NCI-H526 (cell line): ENCODE measurements at places on chromosomes 4 and X.

DNA sequence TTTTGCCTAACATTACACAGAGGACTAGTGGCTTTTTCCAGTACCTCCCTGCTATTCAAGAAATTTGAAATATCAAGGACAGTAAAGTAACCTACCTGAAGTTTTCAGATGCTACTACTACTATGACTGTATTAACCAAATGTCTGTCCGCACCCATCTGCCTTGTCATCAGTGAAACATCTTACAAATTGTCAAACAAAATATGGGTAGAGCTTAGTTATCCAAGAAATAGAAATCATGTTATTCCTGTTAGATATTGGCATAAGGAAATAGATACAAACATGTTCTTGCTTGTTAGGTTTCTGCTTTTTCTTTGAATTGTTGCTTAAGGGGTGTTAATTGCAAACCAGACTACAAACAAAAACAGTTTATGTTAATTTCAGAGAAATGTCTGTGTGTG is 63.9 kb downstream of the PLS3 start:
- DNase-seq: no peak

DNA sequence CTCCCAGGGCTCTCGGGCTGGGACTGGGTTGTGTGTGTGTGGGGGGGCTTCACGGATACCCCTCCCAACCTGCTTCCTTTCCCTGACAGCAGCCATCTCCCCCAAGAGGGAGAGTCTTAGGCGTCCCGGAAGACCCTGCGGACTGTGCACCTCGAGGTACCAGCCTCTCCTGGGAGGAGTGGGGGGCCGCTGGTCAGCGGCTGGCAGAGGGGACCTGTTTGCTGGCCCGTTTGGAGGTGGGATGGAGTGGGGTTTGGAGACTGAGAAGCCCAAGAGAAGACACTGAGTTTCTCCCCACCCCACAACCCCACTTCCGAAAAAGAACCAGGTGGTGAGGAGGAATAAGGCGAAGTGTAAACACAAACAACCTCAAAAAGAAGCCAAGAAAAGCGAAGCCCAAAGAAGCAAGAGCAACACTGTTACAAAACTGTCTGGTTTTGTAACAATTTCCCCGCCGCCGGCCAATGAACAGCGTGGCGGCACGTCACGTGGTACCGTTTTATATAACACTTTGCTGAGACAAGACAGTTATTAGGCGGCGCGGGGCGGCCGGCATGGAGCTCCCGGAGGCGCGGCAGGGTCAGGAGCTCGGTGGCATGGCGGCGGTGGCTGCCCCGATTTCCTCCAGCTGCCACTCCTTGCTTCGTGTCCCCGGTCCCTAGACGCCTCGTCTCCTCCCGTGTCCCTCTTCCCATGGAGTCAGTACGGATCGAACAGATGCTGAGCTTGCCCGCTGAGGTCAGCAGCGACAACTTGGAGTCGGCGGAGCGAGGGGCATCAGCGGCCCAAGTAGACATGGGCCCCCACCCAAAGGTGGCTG is at the start of gene LONRF3:
Gene LONRF3 (plus strand): TSS at position 531 of the 820 bp plus-strand sequence. CDS start 163 bp downstream, at position 694.
- peak; percentile 49 for DNase-seq

DNA sequence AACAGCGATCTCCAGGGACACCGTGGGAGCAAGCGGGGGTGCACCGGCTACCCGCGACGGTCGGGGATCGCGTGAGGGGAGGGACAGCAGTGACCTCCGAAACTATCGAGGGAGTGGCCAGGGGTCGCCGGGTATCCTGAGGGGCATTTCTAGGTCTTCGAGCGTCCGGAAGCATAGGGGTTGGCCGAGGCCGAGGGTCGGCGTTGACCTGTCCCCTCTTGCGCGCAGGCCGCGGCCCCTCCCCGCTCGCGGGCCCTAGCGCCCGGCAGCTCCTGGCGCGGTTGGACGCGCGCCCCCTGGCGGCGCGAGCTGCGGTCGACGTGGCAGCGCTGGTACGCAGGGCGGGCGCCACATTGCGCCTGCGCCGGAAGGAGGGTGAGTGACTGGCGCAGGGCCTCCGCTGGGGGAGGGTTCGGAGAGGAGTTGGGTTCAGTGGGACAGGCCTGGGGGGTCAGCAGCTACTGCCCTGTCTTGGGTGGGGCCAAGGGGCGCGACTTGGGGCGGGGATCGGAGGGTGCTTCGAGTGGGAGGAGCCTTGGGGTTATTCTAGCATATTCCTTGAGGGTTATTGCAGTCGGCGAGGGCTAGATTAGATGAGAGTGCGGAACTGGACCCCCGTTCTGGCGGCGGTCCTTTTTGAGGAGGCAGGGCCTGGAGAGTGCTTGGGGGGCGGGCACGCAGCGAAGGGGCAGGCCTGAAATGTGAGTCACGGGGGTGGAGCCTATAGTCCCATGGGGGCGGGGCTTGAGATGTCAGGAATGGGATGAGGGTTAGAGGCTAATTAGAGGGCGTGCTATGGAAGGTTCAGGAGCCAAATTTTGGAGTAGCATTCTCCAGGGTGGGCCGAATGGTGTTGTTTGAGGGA is 1.2 kb downstream of the MAGIX start:
- DNase-seq: peak; percentile 80

- no peak for DNase-seq
Measured at GRCh38 chrX:88244066-88244465, 503.0 kb upstream of the CPXCR1 start.

- DNase-seq: no peak
Measured at GRCh38 chr4:189255636-189256035, 685.0 kb upstream of the FRG1 start.

GRCh38 chr4:40254608-40255392 is 58.0 kb downstream of the RHOH start:
- DNase-seq: no peak

- no peak for DNase-seq
Measured at GRCh38 chr4:89549907-89550306, 242.3 kb upstream of the GPRIN3 start.

GRCh38 chrX:113330416-113330815 is 489.8 kb upstream of the AMOT start:
- no peak for DNase-seq

GRCh38 chr4:114601304-114602052 is 2.9 kb downstream of the UGT8 start:
- peak; percentile 18 for DNase-seq

DNA sequence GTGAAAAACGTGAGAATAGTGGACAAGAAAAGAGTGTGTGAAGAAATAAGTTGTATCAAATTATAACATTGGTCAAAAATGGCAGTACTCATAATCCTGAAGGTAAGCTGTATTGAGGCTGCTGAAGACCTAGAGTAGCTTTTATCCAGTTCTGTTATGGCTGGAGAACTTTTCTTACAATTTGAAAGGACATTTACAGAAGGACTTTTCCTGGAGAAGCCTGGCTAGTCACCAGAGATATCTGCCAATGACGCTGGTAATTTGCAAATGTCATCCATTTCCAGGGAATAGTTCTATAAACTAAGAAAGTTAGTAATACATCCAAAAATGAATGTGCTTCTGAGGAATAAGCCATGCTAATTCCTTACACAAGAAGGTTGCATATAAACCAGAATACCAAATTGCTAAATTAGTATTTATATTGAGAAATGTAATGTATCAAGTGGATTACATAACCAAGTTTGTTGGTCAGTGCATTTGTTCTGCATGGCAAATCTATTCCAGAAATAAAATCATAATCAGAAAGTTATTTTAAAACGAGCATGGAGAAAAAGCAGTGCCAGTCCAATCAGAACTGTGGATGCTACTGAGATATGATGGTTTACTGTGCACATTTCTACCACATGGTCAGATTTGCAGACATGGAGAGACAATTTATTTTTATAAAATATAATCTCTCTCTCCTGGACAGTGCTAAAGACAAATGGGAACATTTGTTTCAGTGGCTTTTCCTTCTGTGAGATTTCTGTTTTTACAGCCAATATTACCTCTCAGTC is 743.7 kb upstream of the HS3ST1 start:
- no peak for DNase-seq

DNA sequence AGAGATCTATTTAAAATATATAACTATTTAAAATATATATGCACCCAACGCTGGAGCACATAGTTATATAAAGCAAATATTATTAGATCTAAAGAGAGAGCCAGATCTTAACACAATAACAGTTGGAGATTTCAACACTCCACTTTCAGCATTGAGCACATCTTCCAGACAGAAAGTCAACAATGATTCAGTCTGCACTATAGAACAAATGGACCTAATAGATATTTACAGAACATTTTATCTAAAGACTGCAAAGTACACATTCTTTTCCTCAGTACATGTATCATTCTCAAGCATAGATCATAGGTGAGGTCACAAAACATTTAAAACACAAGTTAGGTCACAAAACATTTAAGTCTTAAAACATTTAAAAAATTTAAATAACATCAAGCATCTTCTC is 36.4 kb downstream of the NLRP2B start:
- DNase-seq: no peak

DNA sequence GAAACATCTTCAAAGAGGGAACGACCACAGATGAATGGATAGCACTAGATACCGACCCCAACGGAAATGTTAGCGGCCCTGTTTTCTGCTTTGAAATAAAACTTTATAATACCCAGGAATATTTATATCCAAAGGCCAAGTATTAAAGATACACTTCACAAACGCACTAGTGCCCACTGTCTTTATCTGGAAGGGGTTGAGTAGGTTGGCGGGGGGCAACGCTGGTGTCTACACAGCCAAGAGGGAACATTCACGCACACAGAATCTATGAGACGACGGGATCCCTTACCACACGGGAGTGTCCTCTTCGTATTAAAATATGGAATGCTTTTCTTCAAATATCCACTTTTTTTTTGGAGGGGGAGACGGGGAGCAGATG is 3.3 kb downstream of the HAND2 start:
- no peak for DNase-seq

DNA sequence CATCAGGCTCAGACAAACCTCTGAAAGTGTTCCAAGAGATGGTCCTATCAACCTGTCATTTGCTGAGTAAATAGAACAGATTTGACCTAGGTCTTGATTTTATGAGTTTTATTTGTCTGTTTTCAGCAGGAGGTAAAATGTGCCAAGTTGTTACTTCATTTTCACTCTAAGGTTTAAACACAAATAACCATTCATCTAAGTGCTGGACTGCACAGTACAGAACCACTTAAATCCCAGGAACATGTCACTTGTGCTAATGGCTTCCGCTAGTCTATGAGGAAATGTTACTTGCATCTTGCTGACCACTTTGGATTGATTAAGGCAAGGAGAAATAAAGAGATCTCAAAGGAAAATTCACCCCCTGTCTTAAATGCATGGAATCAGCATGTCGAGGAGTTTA is 660.7 kb downstream of the SMARCA1 start:
- DNase-seq: no peak

- DNase-seq: no peak
Measured at GRCh38 chr4:7806338-7807090, 133.1 kb downstream of the AFAP1 start.

DNA sequence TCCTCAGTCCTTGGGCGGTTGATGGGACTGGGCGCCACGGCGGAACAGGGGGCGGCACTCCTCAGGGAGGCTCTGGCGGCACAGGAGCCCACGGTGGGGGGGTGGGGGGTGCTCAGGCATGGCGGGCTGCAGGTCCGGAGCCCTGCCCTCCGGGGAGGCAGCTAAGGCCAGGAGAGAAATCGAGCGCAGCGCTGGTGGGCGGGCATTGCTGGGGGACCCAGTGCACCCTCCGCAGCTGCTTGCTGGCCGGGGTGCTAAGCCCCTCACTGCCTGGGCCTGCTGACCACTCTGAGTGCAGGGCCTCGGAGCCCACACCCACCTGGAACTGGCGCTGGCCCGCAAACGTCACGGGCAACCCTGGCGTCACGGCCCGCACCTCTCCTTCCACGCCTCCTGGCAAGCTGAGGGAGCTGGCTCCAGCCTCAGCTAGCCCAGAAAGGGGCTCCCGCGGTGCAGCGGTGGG is 164.9 kb upstream of the AGA start:
- no peak for DNase-seq

GRCh38 chrX:141158084-141158483 is 18.8 kb downstream of the LDOC1 start:
- DNase-seq: no peak

DNA sequence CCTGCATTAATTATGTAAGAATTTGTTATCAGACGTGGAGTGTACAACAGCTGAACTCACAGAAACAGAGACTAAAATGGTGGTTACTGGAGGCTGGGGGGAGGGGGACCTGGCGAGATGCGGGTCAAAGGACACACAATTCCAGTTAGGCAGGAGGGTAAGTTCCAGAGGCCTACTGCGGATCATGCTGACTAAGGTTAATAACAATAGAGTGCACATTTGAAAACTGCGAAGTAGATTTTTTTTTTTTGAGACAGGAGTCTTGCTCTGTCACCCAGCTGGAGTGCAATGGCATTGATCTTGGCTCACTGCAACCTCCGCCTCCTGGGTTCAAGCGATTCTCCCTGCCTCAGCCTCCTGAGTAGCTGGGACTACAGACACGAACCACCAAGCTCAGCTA is 7.6 kb downstream of the AGA start:
- DNase-seq: no peak

GRCh38 chrX:57286507-57287251 is at the start of gene FAAH2:
Gene FAAH2 (plus strand): TSS chrX:57286706. CDS start chrX:57286826, 120 bp downstream.
- peak; percentile 96 for DNase-seq

DNA sequence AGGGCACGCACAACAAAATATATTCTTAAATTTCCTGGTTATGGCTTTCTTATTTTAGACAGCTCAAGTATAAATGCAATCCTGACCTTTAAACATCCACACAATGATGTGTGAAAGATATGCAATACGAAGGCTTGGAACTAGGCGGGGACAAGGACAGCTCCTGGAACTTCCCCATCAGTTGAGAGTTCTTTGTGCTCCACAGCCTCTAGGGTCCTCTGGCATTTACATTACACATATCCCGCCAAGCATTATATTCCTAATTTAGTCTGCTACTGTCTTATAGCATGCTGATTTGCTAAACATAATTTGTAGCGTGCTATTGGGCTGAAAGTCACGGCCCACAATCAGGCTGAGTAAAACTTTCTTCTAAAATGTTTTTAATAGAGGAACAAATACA is 74.4 kb downstream of the FTHL17 start:
- DNase-seq: no peak

GRCh38 chrX:133726642-133727041 is 258.8 kb downstream of the GPC3 start:
- DNase-seq: no peak

DNA sequence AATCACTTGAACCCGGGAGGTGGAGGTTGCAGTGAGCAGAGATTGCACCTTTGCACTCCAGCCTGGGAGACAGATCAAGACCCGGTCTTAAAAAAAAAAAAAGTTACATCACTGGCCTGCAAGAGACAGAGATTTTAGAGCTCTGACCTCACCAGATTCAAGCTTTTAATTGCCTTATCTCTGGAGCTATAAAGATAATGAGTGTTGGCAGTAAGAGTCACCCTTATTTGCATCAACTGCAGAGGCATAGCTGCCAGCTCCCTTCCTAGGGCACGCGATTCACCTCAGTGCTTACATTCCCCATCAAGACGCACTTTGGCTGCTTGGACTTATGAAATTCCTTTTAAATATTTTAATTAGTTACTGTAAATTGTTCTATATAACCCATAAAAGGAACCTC is 12.5 kb upstream of the SPATA4 start:
- DNase-seq: peak; percentile 38

GRCh38 chr4:123599061-123599919 is 202.7 kb downstream of the SPRY1 start:
- no peak for DNase-seq

DNA sequence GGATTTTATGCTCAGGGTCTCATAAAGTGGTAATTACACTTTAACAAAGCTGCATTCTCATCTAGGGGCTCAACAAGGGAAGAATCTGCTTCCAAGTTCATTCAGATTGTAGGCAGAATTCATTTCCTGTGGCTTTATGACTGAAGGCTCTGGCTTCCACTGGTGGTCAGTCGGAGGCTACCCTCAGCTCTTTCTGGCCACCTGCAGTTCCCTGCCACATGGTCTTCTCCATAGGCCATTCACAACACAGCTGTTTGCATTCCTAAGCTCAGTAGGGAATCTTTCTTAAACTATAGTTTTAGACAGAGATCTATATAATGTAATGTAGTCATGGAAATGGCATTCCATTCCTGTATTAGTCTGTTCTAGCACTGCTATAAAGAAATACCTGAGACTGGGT is 973.0 kb upstream of the SLIT2 start:
- DNase-seq: no peak
